ENCODE measurements at places on chromosomes 16 and 17. TPM values are rescaled to one million over a fixed set of nuclear protein-coding genes. Genes with fewer than 3 reads are reported as not detected.

- no peak overlapping the region for H3K27ac ChIP-seq
- H3K4me3 ChIP-seq, result no peak overlapping the region
- H3K27me3 ChIP-seq, result no peaks in the 10 kb centered on the region
- H3K4me1 ChIP-seq, result no peaks in the 10 kb centered on the region
- H3K36me3 ChIP-seq, result no peaks in the 10 kb centered on the region
These were observed 196.6 kb downstream of the UTP18 start for GRCh38 chr17:51456942-51457341.

DNA sequence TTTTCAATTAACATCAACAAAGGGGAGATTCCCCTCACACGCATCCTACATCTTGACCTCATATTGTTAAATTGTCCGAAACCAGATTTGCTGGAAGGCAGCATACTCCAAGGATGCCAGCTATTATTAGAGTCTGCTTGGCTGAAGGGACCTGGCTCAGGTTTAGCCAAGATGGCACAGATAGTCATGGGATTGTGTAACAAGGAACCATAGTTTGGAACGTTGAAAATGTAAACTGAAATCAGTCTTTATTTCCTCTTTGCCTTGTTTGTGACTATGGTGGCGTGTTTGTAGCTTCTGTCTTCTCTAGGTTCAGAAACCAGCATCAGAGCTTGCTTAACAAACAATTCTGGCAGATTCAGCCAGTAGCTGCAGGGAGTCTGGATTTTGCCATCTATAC is 5.9 kb downstream of the ARSG start:
- no peaks in the 10 kb centered on the region for H3K36me3 ChIP-seq
- H3K4me3 ChIP-seq, result peak overlapping the region; percentile 66
- DNase-seq, result no peak

- no peak overlapping the region for H3K27ac ChIP-seq
- DNase-seq, result no peak
- peaks cover 5% of the 10 kb centered on the region for H3K4me1 ChIP-seq
- H3K36me3 ChIP-seq, result no peaks in the 10 kb centered on the region
These were observed 2.0 kb upstream of the TNFRSF13B start for GRCh38 chr17:16973760-16974540.

DNA sequence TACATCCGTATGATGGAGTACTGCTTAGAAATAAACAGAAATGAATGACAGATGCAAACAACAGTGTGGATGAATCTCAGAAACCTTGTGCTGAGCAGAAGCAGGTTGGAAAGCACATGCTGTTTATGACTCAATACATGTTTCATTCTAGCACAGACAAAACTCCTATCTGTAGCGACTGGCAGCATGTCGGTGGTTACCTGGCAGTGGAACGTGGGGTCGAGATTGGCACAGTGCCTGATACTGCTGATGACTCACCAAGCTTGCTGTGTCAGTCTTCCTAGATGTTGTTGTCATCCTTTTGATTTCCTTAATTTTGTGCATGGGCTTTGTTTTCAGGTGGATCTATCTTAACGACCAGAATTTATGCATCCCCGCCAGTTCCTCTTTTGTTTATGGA is 62.1 kb downstream of the GAN start:
- peaks cover 1% of the 10 kb centered on the region for H3K36me3 ChIP-seq
- H3K27ac ChIP-seq, result no peak overlapping the region
- DNase-seq, result peak; percentile 37
- no peak overlapping the region for H3K4me3 ChIP-seq

DNA sequence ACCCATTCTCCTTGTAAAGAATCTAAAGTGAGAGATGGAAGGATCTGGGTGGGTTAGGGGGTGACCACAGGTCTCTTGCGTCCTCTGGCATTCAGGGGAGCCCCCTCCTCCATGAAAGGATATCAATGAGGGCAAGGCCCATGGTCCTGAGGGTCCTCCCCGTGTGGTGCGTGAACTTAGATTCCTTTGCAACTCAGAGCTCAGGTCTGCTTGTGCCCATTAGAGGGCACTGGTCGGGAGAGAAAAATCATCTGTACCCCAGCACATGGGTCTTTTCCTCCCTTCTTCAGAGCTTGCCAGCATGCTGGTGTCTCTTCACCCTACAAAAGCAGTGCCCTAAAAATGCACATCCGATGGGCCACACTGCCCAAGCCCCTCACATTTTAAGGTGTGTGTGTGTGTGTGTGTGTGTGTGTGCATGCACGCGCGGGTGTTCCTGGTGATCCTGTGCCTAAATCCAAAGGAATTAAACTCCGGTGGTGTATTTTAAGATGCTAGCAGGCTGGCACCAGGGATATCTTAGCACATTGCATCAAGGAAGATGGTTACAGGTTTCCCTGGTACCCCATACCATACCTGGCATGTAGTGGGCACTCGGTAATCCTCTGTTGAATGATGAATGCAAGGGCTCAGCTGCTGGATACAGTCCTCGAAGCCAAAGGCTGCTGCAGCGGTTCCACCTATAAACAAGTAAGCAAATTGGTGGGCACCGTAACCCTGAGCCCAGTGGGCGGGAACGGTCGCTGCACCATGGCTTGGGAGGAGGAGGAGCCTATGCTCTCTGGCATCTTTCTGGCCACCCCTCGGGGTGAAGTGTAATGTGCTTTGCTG is 4.7 kb downstream of the C1QTNF1 start:
- H3K36me3 ChIP-seq, result no peaks in the 10 kb centered on the region
- H3K4me1 ChIP-seq, result peaks cover 4% of the 10 kb centered on the region
- DNase-seq, result no peak
- H3K27ac ChIP-seq, result no peak overlapping the region
- peaks cover 30% of the 10 kb centered on the region for H3K27me3 ChIP-seq
- H3K4me3 ChIP-seq, result no peak overlapping the region

DNA sequence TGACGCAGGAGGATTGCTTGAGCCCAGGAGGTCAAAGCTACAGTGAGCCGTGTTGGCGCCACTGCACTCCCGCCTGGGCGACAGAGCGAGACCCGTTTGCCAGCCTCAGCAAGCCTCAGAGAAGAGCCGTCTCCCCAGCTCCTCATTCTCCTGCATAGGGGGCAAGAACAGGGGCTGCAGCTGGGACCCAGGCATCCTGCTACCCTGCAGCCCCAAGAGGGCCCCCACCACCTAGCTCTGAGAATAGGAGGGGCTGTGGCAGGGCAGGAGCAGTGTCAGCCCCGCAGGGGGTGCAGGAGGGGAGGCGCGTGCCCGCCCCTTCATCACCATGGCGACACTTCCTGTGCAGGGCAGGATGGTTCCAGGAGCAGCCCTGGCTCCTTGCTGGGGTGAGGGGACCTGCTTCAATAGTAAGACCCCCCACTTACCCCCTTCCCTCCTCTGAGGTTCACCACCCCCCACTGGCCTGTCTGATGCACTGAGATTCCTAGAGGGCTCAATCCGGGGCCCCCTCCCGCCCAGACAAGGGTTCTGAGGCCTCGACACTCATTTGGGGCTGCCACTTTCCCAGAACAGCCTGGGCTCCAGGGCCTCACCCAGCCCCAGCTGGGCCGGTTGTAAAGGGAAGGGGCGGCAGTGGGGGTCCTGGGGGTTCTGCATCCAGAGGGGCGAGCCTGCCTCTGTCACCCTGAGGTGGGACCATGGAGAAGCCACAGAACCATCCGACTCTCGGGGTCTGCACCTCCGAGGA is 20.2 kb downstream of the VASN start:
- H3K27ac ChIP-seq, result no peak overlapping the region
- H3K36me3 ChIP-seq, result peaks cover 2% of the 10 kb centered on the region
- DNase-seq, result no peak
- H3K4me3 ChIP-seq, result no peak overlapping the region

GRCh38 chr17:37327341-37328090 is 48.3 kb upstream of the C17orf78 start:
- DNase-seq, result no peak
- H3K36me3 ChIP-seq, result peaks cover 9% of the 10 kb centered on the region
- no peaks in the 10 kb centered on the region for H3K4me1 ChIP-seq

GRCh38 chr17:21294321-21295035 is 10.0 kb downstream of the MAP2K3 start:
- no peaks in the 10 kb centered on the region for H3K27me3 ChIP-seq
- H3K4me3 ChIP-seq, result no peak overlapping the region
- H3K27ac ChIP-seq, result no peak overlapping the region
- H3K4me1 ChIP-seq, result peaks cover 7% of the 10 kb centered on the region

DNA sequence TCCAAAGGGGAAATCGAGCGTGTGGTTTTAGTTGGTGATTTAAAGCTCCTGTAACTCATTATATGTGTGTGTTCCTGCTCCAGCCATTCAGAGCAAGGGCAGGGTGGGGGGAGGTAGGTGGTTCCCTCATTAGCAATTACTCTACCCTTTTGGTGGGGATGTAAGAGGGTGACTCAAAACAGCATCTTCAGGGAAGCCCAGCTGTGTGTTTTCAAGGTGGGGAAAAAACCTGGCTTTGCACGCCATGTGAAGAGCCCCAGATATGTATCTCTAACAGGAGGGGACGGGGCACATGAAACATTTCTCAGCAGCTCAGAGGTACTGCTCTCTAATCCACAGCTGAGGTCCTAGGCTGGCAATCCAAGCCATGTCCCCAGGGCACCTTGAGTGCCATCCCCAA is 241.3 kb upstream of the ZFHX3 start:
- no peak overlapping the region for H3K27ac ChIP-seq
- no peaks in the 10 kb centered on the region for H3K36me3 ChIP-seq
- H3K4me3 ChIP-seq, result no peak overlapping the region
- no peaks in the 10 kb centered on the region for H3K4me1 ChIP-seq
- DNase-seq, result no peak

DNA sequence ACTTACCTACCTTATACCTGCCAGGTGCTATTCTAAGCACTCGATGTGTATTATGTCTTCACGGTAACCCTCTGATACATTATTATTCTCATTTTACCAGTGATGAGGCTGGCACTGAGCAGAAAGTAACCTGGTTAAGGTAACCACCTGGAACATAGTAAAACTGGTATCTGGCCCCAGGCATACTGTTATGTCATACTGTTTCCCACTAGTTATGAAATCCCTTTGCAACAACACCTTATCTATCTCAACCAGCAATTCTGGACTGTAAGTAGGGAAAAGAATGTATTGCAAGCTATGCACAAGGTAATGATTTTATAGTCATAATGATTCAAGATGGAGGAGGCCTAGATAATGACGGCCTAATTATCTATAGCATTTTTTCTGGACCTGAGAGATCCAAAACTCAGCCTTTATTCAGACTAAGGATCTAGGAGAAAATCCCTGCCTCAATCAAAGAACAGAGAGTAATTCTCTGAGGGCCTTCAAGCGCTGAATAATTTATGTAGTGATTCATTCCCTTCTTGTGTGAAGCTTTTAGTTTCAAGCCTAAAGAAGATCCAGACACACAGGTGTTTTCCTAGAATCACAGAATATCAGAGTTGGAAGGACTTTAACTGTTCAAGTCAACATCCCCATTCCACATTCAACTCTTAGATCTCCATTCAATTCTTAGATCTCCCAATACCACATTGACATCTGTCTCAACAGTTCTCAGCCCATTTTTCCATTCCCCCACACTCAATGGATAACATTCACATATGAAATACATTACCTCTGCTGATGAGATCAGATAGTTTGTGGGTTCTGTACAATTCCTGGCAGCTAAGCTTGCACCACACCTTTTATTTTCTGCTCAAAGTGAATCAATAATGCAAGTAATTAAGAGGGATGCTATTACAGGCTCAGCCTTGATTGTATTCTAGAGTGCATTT is 14.9 kb upstream of the MMD start:
- peaks cover 47% of the 10 kb centered on the region for H3K27me3 ChIP-seq
- no peaks in the 10 kb centered on the region for H3K36me3 ChIP-seq
- H3K4me3 ChIP-seq, result peak overlapping the region; percentile 38
- peaks cover 59% of the 10 kb centered on the region for H3K4me1 ChIP-seq
- peak overlapping the region; percentile 10 for H3K27ac ChIP-seq

- H3K4me1 ChIP-seq, result no peaks in the 10 kb centered on the region
- no peaks in the 10 kb centered on the region for H3K36me3 ChIP-seq
These were observed 144.6 kb downstream of the SNX29 start for GRCh38 chr16:12120982-12121652.

- peaks cover 14% of the 10 kb centered on the region for H3K4me1 ChIP-seq
- no peak for DNase-seq
These were observed 21.4 kb downstream of the ADORA2B start for GRCh38 chr17:15966183-15966878.

GRCh38 chr16:67992661-67993206 is 6.5 kb downstream of the DPEP2 start:
- H3K36me3 ChIP-seq, result no peaks in the 10 kb centered on the region
- peaks cover 47% of the 10 kb centered on the region for H3K4me1 ChIP-seq
- no peak overlapping the region for H3K27ac ChIP-seq
- no peak for DNase-seq
- H3K4me3 ChIP-seq, result peak overlapping the region; percentile 88

GRCh38 chr17:29707212-29707571 is 84.5 kb upstream of the CORO6 start:
- no peaks in the 10 kb centered on the region for H3K27me3 ChIP-seq
- H3K4me1 ChIP-seq, result peaks cover 80% of the 10 kb centered on the region
- peak overlapping the region; percentile 68 for H3K4me3 ChIP-seq
- no peak for DNase-seq
- peak overlapping the region; percentile 71 for H3K27ac ChIP-seq

- H3K4me1 ChIP-seq, result no peaks in the 10 kb centered on the region
- DNase-seq, result no peak
- no peak overlapping the region for H3K27ac ChIP-seq
- H3K4me3 ChIP-seq, result no peak overlapping the region
- H3K36me3 ChIP-seq, result peaks cover 3% of the 10 kb centered on the region
These were observed 38.1 kb upstream of the PMFBP1 start for GRCh38 chr16:72210072-72210471.

- DNase-seq, result no peak
- H3K27ac ChIP-seq, result no peak overlapping the region
- H3K36me3 ChIP-seq, result peaks cover 5% of the 10 kb centered on the region
- no peaks in the 10 kb centered on the region for H3K27me3 ChIP-seq
These were observed 9.5 kb downstream of the NCBP3 start for GRCh38 chr17:3836551-3836950.

- no peak overlapping the region for H3K27ac ChIP-seq
- H3K36me3 ChIP-seq, result peaks cover 1% of the 10 kb centered on the region
- no peaks in the 10 kb centered on the region for H3K27me3 ChIP-seq
These were observed 4.8 kb upstream of the ANKRD11 start for GRCh38 chr16:89495121-89495520.

GRCh38 chr16:58020628-58021521 is 4.7 kb upstream of the MMP15 start:
- peaks cover 7% of the 10 kb centered on the region for H3K27me3 ChIP-seq
- peak; percentile 64 for DNase-seq
- H3K4me1 ChIP-seq, result peaks cover 23% of the 10 kb centered on the region

The TBC1D3H gene
- total RNA-seq, result not detected

The KCNG4 gene
- total RNA-seq, result not detected

The C1QL1 gene
- total RNA-seq, result 0.94 TPM

The IRF8 gene
- total RNA-seq, result 46.8 TPM

The OR4D1 gene
- total RNA-seq, result 0.35 TPM

The AANAT gene
- total RNA-seq, result not detected

The PYDC1 gene
- not detected for total RNA-seq

The HOXB9 gene
- 23.0 TPM for total RNA-seq

The FBXO39 gene
- total RNA-seq, result not detected
